ENCODE measurements at places on chromosomes 1 and 21. TPM values are rescaled to one million over a fixed set of nuclear protein-coding genes. Genes with fewer than 3 reads are reported as not detected.
A peak's percentile ranks its signal among the peaks of the same experiment; 100 is the strongest.

The ERVH48-1 gene
- total RNA-seq: not detected

DNA sequence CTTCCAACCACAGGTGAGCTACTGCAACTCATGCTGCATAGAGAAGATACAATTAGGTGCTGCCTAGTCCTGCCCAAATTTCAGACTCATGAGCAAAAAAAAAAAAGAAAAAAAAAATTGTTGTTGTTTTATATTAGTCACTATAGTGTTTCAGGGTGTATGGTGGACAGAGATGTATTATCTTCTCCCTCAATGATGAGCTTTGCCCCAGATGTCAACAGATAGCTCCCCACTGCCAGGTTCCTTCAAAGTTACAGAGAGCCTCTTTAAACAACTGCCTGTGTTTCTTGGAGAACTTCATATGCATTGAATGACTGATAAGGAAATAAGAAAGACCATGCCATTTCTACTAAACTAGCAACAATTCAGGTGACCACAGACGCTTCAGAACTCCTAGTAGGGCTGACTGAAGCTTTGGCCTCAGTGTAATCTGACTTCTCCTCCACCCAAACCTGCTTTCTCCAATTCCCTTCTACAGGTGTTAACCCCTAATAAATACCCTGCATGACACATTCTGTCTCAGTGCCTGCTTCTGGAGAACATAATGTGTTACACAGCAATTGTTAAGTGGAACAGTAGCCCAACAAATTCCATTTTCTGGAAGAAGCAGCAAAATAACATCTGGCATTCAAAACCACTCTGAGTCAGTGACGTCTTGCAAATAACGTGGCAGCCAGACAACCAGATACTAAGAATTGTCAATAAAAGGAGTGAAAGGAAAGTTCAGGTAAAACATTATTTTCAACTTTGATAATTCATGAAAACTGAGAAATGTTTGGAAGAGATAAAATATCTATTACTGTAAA lies 147.7 kb downstream of the CDC42BPA start:
- no peaks in the 10 kb centered on the region for H3K4me1 ChIP-seq
- no peaks in the 10 kb centered on the region for H3K36me3 ChIP-seq
- DNase-seq: no peak
- H3K27me3 ChIP-seq: peaks cover 7% of the 10 kb centered on the region

- H3K27ac ChIP-seq: no peak overlapping the region
- no peak overlapping the region for H3K4me3 ChIP-seq
- no peak for DNase-seq
- no peaks in the 10 kb centered on the region for H3K36me3 ChIP-seq
Measured at GRCh38 chr1:43206600-43207228, 34.6 kb downstream of the CFAP57 start.

- no peaks in the 10 kb centered on the region for H3K27me3 ChIP-seq
- no peak overlapping the region for H3K4me3 ChIP-seq
- peaks cover 3% of the 10 kb centered on the region for H3K36me3 ChIP-seq
Measured at GRCh38 chr1:246104927-246105326, 402.2 kb downstream of the SMYD3 start.

- no peak overlapping the region for H3K27ac ChIP-seq
- H3K36me3 ChIP-seq: no peaks in the 10 kb centered on the region
- no peak for DNase-seq
- H3K4me3 ChIP-seq: no peak overlapping the region
- H3K27me3 ChIP-seq: no peaks in the 10 kb centered on the region
Measured at GRCh38 chr1:150981177-150981804, 801 bp upstream of the ANXA9 start.

DNA sequence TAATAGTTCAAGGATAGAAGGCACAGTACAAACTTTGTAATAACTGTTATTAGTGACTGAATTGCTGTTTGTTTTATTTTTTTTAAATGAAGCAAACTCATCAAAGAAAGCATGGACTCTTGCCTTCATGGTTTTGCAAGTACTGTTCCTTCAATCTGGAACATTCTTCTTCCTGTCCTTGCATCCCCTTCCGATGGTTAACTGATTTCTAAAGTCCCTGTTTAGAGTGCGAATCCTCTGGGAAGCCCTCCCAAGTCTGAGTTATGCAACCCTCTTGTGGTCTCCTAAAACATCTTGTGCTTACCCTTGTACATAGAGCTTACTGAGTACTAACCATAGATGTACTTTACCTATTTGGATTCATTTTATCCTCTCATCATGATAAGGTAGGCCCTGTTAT lies 52.2 kb upstream of the GCLM start:
- no peak overlapping the region for H3K27ac ChIP-seq
- DNase-seq: no peak
- no peak overlapping the region for H3K4me3 ChIP-seq

DNA sequence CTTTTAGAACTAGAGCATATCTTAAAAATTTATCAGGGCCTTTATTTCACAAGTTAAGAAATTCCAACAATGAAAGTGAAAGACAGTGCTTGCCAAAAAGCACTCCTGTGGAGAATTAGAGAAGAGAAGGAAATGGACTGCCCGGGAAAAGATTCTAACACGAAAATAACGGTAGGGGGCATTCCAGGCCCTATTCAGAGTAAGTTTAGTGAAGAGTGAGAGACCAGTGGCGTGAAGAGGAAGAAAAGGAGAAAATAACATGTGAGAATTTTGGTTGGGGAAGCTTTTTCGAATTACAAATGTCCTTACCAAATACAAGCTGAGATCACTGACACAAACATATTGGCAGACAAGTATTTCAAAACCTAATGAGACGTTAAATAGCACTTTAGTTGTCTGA lies 38.4 kb upstream of the RBM34 start:
- no peak overlapping the region for H3K4me3 ChIP-seq
- H3K4me1 ChIP-seq: peaks cover 6% of the 10 kb centered on the region
- H3K27me3 ChIP-seq: no peaks in the 10 kb centered on the region
- no peak for DNase-seq

DNA sequence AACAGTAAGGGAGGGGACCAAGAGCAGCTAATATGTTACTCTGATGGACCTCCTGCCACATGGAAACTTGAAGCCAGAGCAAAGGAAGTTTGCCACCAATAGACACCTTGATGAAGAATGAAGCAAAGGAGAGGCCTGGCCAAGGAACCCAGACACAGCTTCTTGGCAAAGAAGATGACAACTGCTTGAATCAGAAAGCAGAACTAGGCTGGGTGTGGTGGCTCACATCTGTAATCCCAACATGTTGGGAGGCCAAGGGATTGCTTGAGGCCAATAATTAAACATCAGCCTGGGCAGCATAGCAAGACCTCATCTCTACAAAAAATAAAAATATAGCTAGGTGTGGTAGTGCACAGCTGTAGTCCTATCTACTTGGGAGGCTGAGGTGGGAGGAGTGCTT lies 31.7 kb upstream of the CAPZB start:
- H3K36me3 ChIP-seq: no peaks in the 10 kb centered on the region
- no peaks in the 10 kb centered on the region for H3K27me3 ChIP-seq
- H3K27ac ChIP-seq: no peak overlapping the region
- no peak overlapping the region for H3K4me3 ChIP-seq

GRCh38 chr21:33572350-33572749 lies 16.1 kb downstream of the DONSON start:
- H3K4me3 ChIP-seq: no peak overlapping the region
- peaks cover 29% of the 10 kb centered on the region for H3K36me3 ChIP-seq
- no peaks in the 10 kb centered on the region for H3K27me3 ChIP-seq
- H3K4me1 ChIP-seq: peaks cover 19% of the 10 kb centered on the region

DNA sequence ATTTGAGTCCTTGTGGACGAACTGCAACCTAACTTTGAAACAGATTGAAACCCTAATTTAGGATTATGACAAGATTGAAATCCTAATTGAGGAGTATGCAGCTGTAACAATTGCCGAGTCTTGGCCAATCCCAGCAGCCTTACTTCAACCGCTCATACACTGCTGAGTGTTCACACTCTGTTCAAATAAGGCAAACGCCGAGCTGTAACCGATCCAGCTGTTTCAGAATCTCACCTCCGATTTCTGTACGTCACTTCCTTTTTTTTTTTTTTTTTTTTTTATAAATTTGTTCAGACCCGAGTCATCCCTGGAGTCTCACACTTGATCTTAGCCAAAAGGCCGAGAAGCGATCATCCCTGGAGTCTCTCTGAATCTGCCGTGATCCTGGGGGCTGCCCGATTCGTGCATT lies 22.3 kb upstream of the ATP5PO start:
- DNase-seq: peak; percentile 78
- H3K4me3 ChIP-seq: no peak overlapping the region
- H3K36me3 ChIP-seq: peaks cover 1% of the 10 kb centered on the region
- H3K4me1 ChIP-seq: peaks cover 74% of the 10 kb centered on the region

DNA sequence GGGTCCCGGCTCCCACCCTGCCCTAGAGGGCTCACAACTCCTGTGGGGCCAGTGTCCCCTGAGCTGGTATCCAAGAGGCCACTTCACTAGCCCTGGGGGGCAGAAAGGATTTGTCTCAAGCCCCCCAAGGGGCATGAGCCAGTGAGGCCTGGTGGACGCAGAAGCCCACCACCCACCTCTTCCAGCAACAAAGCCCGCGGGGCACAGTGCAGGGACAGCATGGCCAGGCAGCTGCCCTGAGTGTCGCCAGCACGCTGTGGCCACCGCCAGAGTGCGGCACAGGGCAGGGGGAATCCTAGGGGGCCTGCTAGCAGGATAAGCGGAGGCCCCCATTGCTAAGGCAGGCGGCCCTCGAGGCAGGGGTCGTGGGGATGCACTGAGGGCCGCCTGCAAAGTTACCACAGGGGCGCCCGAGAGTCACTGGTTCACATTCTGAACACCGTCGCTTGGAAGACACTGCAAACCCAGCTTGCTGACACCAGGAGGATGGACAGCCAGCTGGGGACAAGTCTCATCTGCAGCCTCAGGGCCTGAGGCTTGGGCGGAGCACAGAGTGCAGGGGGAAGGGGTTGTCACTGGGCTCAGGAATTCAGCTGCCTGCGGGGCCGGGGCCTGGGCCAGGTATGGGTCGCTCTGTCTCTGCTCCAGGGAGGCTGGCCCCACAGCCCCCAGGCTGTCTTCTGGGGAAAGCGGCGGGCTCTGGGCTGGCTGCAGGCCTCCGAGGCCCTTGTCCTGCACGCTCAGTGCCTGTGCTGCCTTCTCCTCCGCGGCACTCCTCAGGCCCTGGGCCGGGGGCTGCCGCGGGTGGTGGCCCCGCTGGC lies 26.8 kb downstream of the SLC19A1 start:
- H3K27me3 ChIP-seq: no peaks in the 10 kb centered on the region
- no peak for DNase-seq
- H3K4me3 ChIP-seq: no peak overlapping the region
- H3K36me3 ChIP-seq: peaks cover 36% of the 10 kb centered on the region

DNA sequence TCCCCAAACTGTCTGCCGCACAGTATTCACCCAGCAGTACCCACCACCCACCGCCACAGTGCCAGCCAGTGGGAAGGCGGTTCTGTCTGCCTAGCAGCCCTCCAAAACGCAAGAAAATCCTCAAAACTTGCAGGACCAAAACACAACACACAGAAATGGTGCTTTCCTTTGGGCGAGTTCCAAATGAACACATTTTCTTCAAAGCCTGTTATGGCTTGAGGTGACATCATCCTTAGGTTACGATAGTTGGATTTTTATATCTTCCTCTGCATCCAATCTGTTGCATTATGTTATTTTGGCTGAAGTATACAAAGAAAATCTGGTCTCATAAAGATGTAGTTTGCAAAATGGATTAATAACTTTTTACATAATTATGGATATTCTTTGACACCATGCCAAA lies 8.4 kb upstream of the SPRR3 start:
- no peaks in the 10 kb centered on the region for H3K36me3 ChIP-seq
- H3K27me3 ChIP-seq: peaks cover 18% of the 10 kb centered on the region
- H3K27ac ChIP-seq: no peak overlapping the region
- H3K4me3 ChIP-seq: no peak overlapping the region
- no peak for DNase-seq

DNA sequence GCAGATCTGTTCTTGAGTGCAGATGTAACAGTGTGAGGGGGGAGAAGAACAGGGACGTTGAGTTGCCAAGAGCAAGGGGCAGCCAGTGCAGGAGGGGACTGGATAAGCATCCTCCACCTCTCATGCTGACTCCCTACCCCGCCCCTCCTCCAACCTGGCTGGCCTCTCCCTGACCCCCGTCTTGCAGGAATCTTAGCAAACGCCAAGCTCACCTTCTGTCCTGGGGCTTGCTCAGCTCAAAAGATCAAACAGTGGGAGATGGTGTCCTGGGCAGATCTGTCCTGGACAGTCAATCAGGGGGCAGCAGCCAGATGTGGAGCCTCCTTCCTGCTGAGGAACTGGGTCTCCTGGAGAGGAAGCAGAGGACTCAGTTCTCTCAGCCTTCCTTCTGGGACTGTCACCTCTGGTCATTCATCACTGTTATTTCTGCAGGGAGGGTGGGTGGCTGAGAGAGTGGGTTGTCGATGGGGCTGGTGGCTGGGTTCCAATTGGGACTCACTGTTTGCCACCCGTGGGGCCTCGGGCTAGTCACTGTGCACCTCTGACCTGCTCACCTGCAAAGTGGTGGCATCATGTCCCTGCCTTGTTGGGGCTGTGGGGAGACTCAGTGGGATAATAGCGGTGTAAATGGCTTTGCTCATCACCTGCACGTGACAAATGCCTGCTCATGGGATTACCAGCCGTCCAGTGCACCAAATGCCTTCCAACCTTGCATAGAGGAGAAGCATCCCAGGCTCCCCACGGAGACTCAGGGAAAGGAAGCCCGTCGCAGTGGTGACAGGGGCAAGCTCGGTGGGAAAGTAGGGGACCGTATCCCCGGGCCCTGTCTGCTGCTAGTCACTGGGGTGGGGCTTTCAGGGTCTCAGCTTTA lies 154.4 kb downstream of the PTPRU start:
- no peak overlapping the region for H3K27ac ChIP-seq
- peaks cover 28% of the 10 kb centered on the region for H3K27me3 ChIP-seq
- no peaks in the 10 kb centered on the region for H3K4me1 ChIP-seq
- H3K4me3 ChIP-seq: no peak overlapping the region
- no peak for DNase-seq
